ENCODE measurements at places on chromosomes 7 and 10.

DNA sequence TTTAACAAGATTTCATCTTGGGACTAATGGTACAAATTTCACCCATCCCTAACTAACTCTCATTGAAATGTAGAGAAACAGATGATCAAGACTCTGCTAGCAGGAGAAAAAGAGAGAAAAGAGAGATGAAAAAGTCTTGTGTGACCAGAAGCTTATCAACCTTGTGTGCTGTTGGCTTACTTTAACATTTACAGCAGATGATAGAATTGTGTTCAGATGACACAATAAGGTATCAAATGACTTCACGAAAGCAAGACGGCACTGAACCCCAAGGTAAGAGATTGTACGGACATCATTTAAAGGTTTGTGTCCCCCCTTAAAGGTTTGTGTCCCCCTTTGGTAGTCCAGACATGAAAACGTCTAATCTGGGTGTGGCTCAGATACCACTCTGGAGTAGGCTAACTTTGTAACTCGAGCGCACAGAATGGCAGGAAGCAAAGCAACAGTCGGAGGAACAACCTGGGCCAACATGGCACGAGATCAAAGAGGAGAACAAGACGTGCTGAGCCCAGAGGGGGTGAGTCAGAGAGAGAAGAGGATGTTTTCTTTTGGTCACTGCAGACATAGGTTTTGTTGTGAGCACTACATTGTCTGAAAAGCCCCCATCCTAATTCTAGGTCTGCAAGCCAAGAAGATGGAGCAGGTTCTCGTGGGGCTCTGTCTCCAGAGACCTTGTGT is 10.4 kb upstream of the LMBR1 start:
- DNase-seq = peak; percentile 50

- no peak for DNase-seq
Observed at GRCh38 chr10:54415483-54415882, 385.5 kb downstream of the PCDH15 start.

GRCh38 chr7:117010375-117011133 is 57.3 kb downstream of the ST7 start:
- DNase-seq = no peak

DNA sequence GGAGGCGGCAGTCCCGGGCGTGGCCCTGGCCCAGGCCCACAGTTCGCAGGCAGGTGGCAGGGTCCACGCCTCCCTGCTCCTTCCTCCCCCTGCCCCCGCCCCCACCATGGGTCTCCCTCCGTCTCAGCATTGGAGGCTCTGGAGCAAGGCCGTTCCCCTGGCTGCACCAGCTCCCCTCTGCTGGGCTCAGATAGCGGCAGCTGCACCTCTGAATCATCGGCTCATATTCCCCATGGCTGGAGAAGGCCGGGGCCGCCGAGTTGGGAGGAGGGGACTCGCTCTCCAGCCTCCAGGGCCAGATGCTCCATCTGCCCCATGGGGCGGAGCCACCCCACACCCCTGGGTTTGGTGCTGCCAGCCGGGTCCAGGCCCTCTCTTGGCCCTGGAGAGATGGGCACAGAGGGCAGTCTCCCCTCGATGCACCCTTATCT is 145.0 kb downstream of the ELFN1 start:
- peak; percentile 77 for DNase-seq

GRCh38 chr7:33933611-33934281 is 28.4 kb downstream of the BMPER start:
- no peak for DNase-seq

DNA sequence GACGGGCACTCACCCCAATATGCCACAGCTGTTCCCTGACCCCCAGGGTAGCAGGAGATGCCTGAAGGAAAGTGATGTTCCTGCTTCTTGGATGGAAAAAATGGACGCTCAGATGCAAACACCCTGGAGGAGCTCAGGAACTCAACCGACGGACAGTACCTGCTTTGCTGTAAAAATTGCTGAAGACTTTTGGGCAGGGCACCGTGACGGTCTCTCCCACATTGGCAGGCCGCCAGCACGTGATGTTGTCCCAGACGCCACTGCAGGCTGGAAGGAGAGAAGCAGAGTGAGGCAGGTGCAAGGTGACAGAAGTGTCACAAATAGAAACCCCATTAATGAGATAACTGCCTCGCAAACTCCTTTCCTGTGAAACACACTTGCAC is 35.0 kb downstream of the VIPR2 start:
- DNase-seq = no peak

DNA sequence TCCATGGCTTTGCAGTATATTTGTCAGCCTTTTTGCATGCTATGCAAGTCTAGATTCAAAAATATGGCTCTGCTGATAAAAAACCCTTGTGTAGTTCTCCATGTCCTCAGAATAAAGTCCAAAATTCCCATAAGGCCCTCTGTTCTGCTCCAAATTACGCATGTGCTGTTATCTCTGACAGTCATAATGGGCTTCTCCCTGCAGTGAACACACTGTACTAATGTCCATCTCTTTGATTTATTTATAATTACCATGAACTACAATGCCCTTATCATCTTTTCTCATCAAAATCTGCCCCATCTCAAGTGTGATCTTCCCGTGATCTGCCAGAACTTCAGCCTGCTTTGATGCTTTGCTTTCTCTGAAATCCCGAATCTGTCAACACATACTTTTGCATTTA is 87.7 kb downstream of the TSPAN12 start:
- DNase-seq = no peak

DNA sequence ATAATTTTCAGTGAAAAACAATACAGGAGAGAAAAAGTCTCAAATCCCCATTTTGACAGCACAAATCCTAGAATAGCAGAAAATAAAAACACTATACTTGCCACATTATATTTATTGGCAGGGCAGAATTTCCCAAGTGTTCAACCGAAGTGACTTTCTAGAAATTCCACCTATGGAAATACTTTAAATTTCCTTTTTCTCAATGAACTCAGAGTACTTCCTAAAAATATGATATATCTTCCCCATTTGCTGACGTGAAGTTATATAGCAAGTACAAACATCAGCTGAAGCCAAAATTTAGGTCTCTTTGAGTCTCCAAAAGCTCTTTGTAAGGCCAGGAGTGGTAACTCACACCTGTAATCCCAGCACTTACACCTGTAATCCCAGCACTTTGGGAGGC is 83.3 kb downstream of the NT5C2 start:
- no peak for DNase-seq

DNA sequence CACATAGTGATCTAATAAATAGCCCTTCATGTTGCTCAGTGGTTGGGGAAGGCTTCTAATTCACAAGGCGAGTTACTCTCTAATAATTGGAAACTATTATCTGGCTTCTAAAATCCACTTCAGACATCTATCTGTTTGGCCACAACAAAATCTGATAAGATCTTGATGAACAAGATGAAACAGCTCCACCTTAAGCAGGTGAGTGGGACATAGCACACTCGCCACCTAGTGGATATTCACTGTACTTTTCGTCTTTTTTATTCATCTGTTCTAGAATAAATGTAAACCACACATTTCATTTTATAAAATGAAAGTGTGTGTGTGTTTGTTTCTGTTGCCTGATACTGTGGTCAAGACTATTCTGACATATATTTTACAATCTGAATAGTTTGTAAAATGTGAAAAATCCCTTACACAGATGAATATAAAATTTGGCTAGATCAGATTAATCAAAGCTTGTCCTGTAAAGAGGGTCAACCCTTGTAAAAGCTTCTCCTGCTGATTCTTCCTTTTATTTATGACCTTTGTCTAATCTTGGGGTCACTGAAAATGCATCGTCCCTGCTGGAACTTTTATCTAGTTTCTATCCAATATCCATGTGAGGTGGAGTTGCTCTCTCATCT is 26.5 kb upstream of the CNTNAP2 start:
- no peak for DNase-seq

DNA sequence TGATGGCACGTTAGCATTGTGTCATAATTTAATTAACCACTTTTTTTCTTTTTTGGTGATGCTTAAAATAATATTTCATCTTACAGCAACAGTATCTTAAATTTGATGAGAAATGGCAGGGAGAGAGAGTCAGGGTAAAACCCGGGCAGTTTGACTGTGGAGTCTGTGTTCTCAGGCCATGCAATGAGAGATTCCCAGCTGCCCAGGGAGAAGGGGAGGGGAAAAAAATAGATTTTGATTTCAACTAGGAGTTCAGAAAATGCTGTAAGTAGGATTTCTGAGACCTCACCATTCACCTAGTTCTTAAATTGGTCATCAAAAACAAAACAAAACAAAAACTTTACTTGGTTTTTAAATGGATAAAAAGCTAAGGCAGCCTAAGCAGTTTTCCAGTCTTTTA is 37.4 kb upstream of the XPNPEP1 start:
- no peak for DNase-seq

DNA sequence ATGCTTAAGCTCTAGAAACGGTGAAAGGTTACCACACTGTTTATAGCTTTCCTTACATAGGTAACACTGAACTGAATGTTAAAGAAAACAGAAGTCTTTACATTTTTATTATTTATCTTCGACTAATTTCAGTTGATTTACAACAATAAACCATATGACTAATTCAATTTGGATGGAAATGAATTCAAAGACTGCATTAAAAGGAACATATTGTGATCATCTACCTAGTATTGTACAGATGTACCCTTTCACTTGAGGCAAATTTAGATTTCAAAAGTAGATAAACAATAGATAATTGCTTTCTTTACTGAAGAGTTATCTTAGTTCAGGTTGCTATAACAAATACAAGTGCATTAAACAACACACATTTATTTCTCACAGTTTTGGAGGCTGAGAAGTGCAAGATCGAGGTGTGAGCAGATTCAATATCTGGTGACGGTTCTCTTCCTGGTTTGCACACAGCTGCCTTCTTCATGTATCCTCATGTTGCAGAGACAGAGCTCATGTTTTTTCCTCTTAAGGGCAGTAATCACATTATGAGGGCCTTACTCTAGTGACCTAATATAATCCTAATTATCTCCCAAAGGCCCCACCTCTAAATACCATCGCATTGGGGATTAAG is 15.0 kb upstream of the ARMC3 start:
- DNase-seq = no peak

- DNase-seq = no peak
Observed at GRCh38 chr10:42980553-42981357, 96.1 kb upstream of the RET start.

- DNase-seq = no peak
Observed at GRCh38 chr10:87961314-87961713, 97.9 kb downstream of the PTEN start.

GRCh38 chr10:78910886-78911285 is 157.9 kb upstream of the ZMIZ1 start:
- no peak for DNase-seq

- DNase-seq = no peak
Observed at GRCh38 chr7:71251706-71252105, 119.8 kb downstream of the GALNT17 start.

DNA sequence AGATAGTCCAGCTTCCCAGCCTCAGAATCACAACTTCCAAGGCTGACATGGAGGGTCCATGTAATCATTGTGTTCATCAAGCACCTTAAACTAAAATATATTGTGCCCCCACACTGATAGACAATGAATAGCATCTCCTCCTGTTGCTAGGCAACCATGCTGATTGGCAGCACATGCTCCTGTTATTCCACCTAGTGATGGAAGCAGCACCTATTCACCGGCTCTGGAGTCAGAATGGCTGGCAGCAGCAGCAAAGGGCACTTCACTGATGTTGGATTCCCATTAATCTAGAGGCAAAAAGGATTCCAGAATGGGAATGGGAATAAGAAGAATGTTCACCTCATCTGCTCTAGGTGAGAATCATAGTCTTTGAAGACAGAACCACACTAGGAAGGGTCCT is 55.0 kb downstream of the RELN start:
- DNase-seq = no peak

- no peak for DNase-seq
Observed at GRCh38 chr10:81898518-81898917, 23.5 kb downstream of the NRG3 start.

GRCh38 chr10:125037145-125037877 is 95.4 kb downstream of the ZRANB1 start:
- no peak for DNase-seq

GRCh38 chr7:142720172-142720773 is 29.0 kb upstream of the PRSS1 start:
- DNase-seq = no peak

DNA sequence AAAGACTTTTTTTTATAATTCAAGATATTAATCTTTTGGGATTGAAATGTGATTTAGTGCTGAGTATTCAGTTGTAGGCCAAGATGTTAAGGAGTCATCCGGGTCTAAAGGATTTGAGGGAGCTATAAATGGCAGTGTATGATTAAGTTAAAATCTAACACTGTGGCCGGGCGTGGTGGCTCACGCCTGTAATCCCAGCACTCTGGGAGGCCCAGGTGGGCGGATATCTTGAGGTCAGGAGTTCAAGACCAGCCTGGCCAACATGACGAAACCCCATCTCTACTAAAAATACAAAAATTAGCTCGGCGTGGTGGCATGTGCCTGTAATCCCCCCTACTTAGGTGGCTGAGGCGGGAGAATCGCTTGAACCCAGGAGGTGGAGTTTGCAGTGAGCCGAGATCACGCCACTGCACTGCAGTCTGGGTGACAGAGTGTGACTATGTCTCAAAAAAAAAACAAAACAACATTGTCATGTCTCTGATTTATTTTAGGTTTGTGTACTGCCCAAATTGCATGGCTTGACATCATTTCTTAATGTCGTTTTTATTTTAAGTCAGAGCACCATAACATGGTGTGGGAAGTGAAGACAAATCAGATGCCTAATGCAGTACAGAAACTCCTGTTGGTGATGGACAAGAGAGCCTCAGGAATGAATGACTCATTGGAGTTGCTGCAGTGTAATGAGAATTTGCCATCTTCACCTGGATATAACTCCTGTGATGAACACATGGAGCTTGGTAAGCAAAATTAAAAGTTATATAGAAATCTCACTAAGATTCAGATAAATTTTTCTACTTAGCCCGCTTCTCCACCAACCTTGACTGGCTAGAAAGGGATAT is 10.7 kb downstream of the HBP1 start:
- no peak for DNase-seq

DNA sequence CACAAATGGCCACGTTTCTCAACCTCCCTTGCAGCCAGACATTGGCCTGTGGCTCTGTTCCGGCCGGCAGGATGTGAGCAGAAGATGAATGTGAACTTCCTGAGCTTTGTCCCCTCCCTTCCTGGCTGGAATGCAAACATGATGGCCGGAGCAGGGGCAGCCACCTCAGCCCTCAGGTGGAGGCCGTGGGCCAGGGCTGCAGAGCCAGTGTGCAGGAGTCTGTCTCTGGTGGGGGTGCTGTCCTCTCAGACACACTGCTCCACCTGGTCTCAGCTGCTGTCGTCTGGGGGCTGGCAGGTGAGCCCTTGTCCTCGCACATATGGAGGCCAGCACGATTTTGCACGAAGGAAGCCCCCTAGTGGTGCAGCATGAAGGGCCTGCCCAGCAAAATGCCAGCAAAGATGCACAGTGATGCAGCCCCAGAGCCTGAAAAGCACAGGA is 25.3 kb upstream of the PWWP2B start:
- no peak for DNase-seq

- DNase-seq = no peak
Observed at GRCh38 chr7:150428671-150429451, 21.6 kb upstream of the GIMAP8 start.

DNA sequence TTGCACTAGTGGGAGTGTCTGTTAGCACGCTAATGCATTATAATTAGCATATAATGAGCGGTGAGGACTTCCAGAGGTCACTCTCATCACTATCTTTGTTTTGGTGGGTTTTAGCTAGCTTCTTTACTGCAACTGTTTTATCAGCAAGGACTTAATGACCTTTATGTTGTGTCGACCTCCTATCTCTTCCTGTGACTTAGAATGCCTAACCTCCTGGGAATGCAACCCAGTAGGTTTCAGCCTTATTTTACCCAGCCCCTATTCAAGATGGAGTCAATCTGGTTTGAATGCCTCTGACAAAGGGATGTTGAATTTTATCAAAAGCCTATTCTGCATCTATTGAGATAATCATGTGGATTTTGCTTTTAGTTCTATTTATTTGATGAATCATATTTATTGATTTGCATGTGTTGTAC is 22.5 kb upstream of the ZNF518A start:
- no peak for DNase-seq

GRCh38 chr7:32062150-32062549 is 8.1 kb downstream of the PDE1C start:
- DNase-seq = no peak

Data from lower leg skin (tissue), 4 donors.